ENCODE measurements at places on chromosomes 3 and 15. TPM values are rescaled to one million over a fixed set of nuclear protein-coding genes. Genes with fewer than 3 reads are reported as not detected.

The ADAMTSL3 gene
- not detected for total RNA-seq

The RBM6 gene
- 43.6 TPM for total RNA-seq

The LINS1 gene
- 13.6 TPM for total RNA-seq

The ITGA11 gene
- 0.28 TPM for total RNA-seq

The LOXL1 gene
- total RNA-seq: 18.6 TPM
